Stimulated activated naive B cell treated with anti-CD40 and anti-IgM and Interleukin-4, amounts not matched to agents 10 μg/mL and 1 μg/mL and 100 μg/mL, for 72 hours (primary cell): ENCODE measurements at places on chromosomes 7 and 10.

DNA sequence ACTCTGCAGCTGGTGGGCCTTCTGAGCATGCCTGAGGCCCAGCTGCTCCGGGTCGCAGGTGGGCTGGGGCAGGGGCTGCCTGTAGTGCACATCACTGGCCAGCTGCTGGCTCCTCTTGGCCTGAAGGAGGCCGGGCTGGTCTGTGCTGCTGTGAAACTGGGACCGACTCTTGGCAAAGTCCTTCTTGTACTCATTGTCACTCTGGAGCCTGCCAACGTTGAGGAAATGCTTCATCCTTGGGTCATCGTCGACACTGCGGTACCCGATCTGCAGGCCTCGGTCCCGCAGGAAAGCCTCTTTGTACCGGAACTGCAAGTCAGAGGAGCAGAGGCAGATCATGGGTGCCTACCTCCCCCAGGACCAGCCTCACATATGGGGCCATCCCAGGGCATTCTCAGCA lies 37.7 kb downstream of the HABP2 start:
- no peaks in the 10 kb centered on the region for H3K36me3 ChIP-seq
- H3K4me3 ChIP-seq, result no peak overlapping the region
- no peak overlapping the region for H3K27ac ChIP-seq
- peaks cover 5% of the 10 kb centered on the region for H3K4me1 ChIP-seq
- DNase-seq, result no peak
- H3K27me3 ChIP-seq, result peaks cover 7% of the 10 kb centered on the region

- H3K36me3 ChIP-seq, result no peaks in the 10 kb centered on the region
- peaks cover 10% of the 10 kb centered on the region for H3K27me3 ChIP-seq
- no peak overlapping the region for H3K4me3 ChIP-seq
- no peaks in the 10 kb centered on the region for H3K4me1 ChIP-seq
- no peak for DNase-seq
- H3K27ac ChIP-seq, result no peak overlapping the region
Measured at GRCh38 chr7:8382004-8382730, 51.2 kb upstream of the NXPH1 start.

- DNase-seq, result no peak
- no peak overlapping the region for H3K4me3 ChIP-seq
- H3K27ac ChIP-seq, result no peak overlapping the region
- no peaks in the 10 kb centered on the region for H3K36me3 ChIP-seq
- no peaks in the 10 kb centered on the region for H3K4me1 ChIP-seq
Measured at GRCh38 chr10:68153473-68154210, 44.4 kb downstream of the MYPN start.

- DNase-seq, result no peak
- H3K4me1 ChIP-seq, result peaks cover 8% of the 10 kb centered on the region
- no peak overlapping the region for H3K27ac ChIP-seq
- H3K36me3 ChIP-seq, result no peaks in the 10 kb centered on the region
Measured at GRCh38 chr7:24455813-24456525, 117.3 kb upstream of the PALS2 start.

DNA sequence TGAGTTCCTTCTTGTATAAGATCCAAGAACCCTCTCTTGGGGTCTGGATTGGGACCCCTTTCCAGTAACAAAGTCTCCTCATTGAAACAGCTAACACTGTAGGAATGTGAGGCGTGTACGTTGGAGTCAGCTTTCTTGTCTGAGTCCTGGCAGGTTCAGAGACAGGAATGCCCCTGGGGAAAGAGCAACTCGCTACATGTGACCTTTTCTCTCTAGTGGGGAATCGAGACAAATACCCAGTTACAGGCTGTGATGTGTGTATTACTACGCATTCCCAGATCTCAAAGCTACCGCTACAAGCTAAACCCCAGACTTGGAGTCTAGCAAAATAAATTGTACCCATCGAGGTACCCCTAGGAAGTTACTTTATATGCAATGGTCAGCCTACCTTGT lies 85.6 kb upstream of the FRMD4A start:
- no peaks in the 10 kb centered on the region for H3K4me1 ChIP-seq
- no peak overlapping the region for H3K27ac ChIP-seq
- no peak for DNase-seq
- H3K4me3 ChIP-seq, result no peak overlapping the region

DNA sequence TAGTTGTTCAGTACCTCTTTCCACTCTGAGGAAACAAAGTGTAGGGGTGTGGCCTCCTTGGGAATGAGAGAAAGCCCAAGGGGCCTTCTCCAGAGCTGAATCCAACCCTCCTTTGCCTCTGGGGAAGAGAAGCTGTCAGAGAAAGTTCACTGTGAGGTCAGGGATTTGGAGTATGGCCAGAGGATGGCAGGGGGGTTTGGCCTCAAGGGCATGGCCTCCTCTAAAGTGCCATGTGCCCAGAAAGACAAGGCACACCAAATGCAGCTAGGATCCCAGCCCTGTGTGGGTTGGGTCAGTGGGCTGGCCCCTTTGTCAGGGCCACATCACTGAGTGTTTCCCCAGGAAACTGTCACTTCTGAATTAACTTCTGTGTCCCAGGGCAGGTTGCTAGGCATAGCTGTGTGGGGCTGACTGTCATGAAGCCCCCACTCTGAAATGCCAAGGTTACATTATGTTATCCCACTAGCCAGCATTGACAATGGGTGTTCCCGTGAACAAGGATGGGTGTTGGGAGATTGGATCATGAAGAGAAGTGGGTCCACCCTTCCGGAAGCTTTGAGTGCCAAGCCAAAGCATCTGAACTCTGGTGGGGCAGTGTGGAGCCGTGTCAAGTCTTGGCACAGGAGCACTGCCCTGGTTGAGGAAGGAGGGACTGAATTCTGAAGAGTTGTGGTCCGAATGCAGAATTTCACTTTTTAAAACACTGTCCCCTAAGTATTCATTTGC lies 123.3 kb downstream of the ZMIZ1 start:
- H3K4me1 ChIP-seq, result peaks cover 15% of the 10 kb centered on the region
- no peak overlapping the region for H3K27ac ChIP-seq
- H3K36me3 ChIP-seq, result peaks cover 8% of the 10 kb centered on the region
- peaks cover 4% of the 10 kb centered on the region for H3K27me3 ChIP-seq
- peak overlapping the region; percentile 32 for H3K4me3 ChIP-seq

- H3K27me3 ChIP-seq, result no peaks in the 10 kb centered on the region
- H3K27ac ChIP-seq, result no peak overlapping the region
Measured at GRCh38 chr10:89064748-89065147, 74.2 kb downstream of the FAS start.

GRCh38 chr7:125820495-125820894 lies 890.9 kb upstream of the POT1 start:
- no peaks in the 10 kb centered on the region for H3K4me1 ChIP-seq
- DNase-seq, result no peak
- no peaks in the 10 kb centered on the region for H3K27me3 ChIP-seq
- H3K4me3 ChIP-seq, result no peak overlapping the region

DNA sequence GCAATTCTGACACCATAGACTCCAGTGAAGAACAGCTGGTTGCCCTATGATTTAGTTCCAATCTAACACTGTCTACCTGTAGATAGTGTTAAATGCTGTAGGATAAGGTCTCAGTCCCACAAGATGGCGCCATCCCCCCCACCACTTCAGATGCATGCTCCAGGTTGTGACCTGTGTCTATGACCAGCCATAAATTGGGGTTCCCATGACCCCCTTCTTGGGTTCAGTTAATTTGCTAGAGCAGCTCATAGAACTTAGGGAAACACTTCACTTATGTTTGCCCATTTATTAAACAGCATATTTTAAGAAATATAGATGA lies 13.1 kb downstream of the CCSER2 start:
- peaks cover 30% of the 10 kb centered on the region for H3K36me3 ChIP-seq
- no peak for DNase-seq
- H3K4me3 ChIP-seq, result no peak overlapping the region
- H3K27me3 ChIP-seq, result no peaks in the 10 kb centered on the region
- H3K27ac ChIP-seq, result no peak overlapping the region

GRCh38 chr10:36423821-36424248 lies 701.6 kb upstream of the ANKRD30A start:
- H3K36me3 ChIP-seq, result no peaks in the 10 kb centered on the region
- H3K4me3 ChIP-seq, result no peak overlapping the region
- DNase-seq, result no peak
- H3K27me3 ChIP-seq, result no peaks in the 10 kb centered on the region
- no peaks in the 10 kb centered on the region for H3K4me1 ChIP-seq

GRCh38 chr7:1642291-1642731 lies 27.8 kb upstream of the ELFN1 start:
- no peak for DNase-seq
- no peak overlapping the region for H3K4me3 ChIP-seq
- H3K36me3 ChIP-seq, result peaks cover under 1% of the 10 kb centered on the region
- no peak overlapping the region for H3K27ac ChIP-seq

GRCh38 chr7:15478401-15478800 lies 83.4 kb downstream of the AGMO start:
- no peak overlapping the region for H3K4me3 ChIP-seq
- no peaks in the 10 kb centered on the region for H3K4me1 ChIP-seq
- H3K27me3 ChIP-seq, result no peaks in the 10 kb centered on the region
- H3K27ac ChIP-seq, result no peak overlapping the region
- H3K36me3 ChIP-seq, result no peaks in the 10 kb centered on the region
- no peak for DNase-seq

- no peaks in the 10 kb centered on the region for H3K27me3 ChIP-seq
- H3K4me1 ChIP-seq, result peaks cover 7% of the 10 kb centered on the region
- DNase-seq, result no peak
- no peaks in the 10 kb centered on the region for H3K36me3 ChIP-seq
- no peak overlapping the region for H3K4me3 ChIP-seq
- H3K27ac ChIP-seq, result no peak overlapping the region
Measured at GRCh38 chr7:72039460-72039859, 372.7 kb downstream of the CALN1 start.

DNA sequence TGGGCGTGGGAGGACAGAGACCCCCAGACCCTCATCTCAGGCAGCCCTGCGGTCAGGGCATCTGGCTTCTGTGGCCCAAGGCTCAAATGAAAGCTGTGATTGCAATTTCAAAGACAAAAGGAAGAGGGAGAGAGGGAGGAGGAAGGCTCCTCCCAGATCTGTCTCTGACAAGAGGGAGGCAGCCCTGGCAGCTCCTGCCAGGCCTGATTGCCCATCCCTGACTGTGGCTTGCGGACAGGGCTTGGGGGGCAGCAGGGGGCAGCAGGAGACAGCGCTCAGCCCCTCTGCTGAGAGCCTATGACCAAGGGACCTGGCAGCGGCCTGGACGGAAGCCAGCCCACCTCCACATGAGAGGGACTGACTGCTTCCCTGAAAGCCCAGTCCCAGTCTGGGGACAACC lies 91.8 kb downstream of the PTPRN2 start:
- no peaks in the 10 kb centered on the region for H3K36me3 ChIP-seq
- H3K4me1 ChIP-seq, result peaks cover 3% of the 10 kb centered on the region
- no peak overlapping the region for H3K4me3 ChIP-seq

- no peak for DNase-seq
- no peaks in the 10 kb centered on the region for H3K36me3 ChIP-seq
- H3K4me1 ChIP-seq, result no peaks in the 10 kb centered on the region
- no peak overlapping the region for H3K27ac ChIP-seq
Measured at GRCh38 chr7:131607291-131608115, 51.1 kb upstream of the PODXL start.

DNA sequence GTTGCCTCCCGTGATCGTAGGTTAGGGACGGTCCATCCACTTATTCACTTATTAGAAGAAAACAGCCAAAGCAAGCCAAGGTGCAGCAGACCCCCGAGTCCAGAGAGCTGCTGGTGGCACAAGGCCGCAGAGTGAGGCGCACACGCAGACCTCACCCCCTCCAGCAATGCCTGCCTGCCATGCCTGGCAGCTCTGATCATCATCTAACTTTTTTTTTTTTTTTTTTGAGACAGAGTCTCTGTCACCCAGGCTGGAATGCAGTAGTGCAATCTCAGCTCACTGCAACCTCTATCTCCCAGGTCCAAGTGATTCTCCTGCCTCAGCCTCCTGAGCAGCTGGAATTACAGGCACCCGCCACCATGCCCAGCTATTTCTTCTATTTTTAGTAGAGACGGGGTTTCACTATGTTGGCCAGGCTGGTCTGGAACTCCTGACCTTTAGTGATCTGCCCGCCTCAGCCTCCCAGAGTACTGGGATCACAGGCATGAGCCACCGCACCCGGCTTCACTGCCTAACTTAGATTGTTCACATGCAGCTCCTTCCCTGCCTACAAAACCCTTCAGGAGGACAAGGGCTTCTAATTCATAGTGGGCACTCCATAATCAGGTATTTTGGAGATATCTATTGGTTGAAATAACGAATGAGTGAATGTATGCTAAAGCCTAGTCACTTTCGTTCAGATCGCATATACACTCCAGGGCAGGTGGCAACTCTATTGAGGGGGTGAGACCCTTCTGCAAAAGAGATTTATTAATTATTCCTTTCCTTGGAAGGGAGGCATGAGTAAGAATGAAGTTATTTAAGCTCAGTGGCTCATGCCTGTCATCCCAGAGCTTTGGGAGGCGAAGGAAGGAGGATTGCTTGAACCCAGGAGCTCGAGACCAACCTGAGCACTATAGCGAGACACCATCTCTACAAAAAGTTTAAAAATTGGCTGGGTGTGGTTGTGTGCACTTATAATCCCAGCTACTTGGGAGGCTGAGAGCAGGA lies 15.9 kb downstream of the TRIM56 start:
- H3K4me1 ChIP-seq, result peaks cover 13% of the 10 kb centered on the region
- H3K27me3 ChIP-seq, result peaks cover 47% of the 10 kb centered on the region
- H3K27ac ChIP-seq, result no peak overlapping the region
- no peaks in the 10 kb centered on the region for H3K36me3 ChIP-seq
- H3K4me3 ChIP-seq, result no peak overlapping the region

- no peak overlapping the region for H3K27ac ChIP-seq
- DNase-seq, result no peak
- H3K4me3 ChIP-seq, result no peak overlapping the region
Measured at GRCh38 chr7:78399033-78399769, 600.6 kb downstream of the PHTF2 start.
